ENCODE measurements at places on chromosomes 12 and 14. TPM values are rescaled to one million over a fixed set of nuclear protein-coding genes. Genes with fewer than 3 reads are reported as not detected.

GLT8D2 gene
- 14.2 TPM for polyA plus RNA-seq

CELA1 gene
- not detected for polyA plus RNA-seq

PLEK2 gene
- 1.0 TPM for polyA plus RNA-seq

CRACR2A gene
- 1.5 TPM for polyA plus RNA-seq

FOXA1 gene
- polyA plus RNA-seq, result 4.4 TPM

MGP gene
- polyA plus RNA-seq, result 119 TPM

NGB gene
- 16.3 TPM for polyA plus RNA-seq

SETD3 gene
- polyA plus RNA-seq, result 50.9 TPM

SYCP3 gene
- polyA plus RNA-seq, result 2.4 TPM

NDUFA9 gene
- polyA plus RNA-seq, result 77.0 TPM

SERPINA4 gene
- not detected for polyA plus RNA-seq

APOLD1 gene
- polyA plus RNA-seq, result 17.0 TPM

RFLNA gene
- 20.0 TPM for polyA plus RNA-seq

MUCL1 gene
- polyA plus RNA-seq, result not detected

KRT72 gene
- polyA plus RNA-seq, result 0.29 TPM

ALX1 gene
- polyA plus RNA-seq, result 0.41 TPM

SPIC gene
- polyA plus RNA-seq, result not detected

KRT6A gene
- not detected for polyA plus RNA-seq

RPGRIP1 gene
- 1.3 TPM for polyA plus RNA-seq

GNB3 gene
- polyA plus RNA-seq, result 27.0 TPM

STRAP gene
- 238 TPM for polyA plus RNA-seq

CLEC1B gene
- polyA plus RNA-seq, result not detected

GCH1 gene
- polyA plus RNA-seq, result 3.4 TPM
